ENCODE measurements at places on chromosomes 4 and X. TPM values are rescaled to one million over a fixed set of nuclear protein-coding genes. Genes with fewer than 3 reads are reported as not detected.

Gene PRKG2
- total RNA-seq, result 0.74 TPM

Gene RNF212
- not detected for total RNA-seq

Gene ZC4H2
- 3.5 TPM for total RNA-seq

Gene PABPC5
- total RNA-seq, result 0.91 TPM

Gene SLC9A7
- 1.9 TPM for total RNA-seq

Gene CDS1
- total RNA-seq, result 1.3 TPM

Gene CYLC1
- not detected for total RNA-seq

Gene F11
- 0.30 TPM for total RNA-seq

Gene CENPVL2
- not detected for total RNA-seq

Gene FHDC1
- 0.38 TPM for total RNA-seq

Gene PAGE5
- total RNA-seq, result not detected

Gene CETN2
- total RNA-seq, result 24.1 TPM

Gene MAGEA9B
- total RNA-seq, result not detected

Gene CT55
- not detected for total RNA-seq

DNA sequence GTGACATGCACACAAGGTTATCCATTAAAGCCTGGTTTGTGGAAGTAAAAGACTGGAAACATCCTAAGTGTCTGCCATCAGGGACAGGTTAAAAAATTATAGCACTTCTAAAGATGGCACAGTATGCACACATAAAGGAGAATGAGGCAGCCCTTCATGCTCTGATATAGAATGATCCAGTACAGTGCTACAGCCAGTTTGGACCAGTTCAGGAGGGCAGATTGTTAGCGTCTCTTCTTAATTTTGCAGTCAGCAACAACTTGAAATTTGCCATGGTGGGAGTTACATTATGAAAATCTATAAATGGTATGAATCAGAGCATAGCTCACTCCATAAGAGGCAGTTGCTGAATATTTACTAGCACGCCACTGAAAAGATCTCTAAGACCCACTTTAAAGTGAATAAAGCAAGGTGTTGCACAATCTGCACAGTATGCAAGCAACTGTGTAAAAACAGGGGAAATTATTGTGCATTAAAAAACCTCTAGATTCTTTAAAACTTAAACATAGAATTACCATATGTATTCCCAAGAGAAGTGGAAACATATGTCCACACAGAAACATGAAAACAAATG is 20.3 kb upstream of the SOD3 start:
- DNase-seq, result no peak

- no peak for DNase-seq
Observed at GRCh38 chr4:141425124-141425523, 204.4 kb downstream of the ZNF330 start.

DNA sequence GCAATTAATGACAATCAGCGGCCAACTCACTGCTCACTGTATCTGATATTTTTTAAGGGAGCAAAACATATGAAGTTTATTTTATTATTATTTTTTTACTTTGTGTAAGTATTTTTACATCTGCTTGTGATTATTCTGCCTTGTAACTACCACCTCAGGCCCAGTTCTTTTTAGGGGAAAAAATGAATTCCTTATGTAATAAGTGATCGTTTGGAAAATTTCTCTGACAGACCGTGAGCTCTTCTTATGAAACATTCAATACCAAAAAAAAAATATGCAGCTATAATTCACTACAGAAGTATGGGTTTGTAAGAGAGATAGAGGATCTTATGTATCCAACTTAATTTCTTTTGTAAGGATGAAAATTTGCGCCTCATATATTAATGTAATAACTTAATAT is 33.5 kb upstream of the STOX2 start:
- DNase-seq, result no peak

GRCh38 chrX:120262859-120263708 is 12.5 kb downstream of the ZBTB33 start:
- no peak for DNase-seq

GRCh38 chr4:36551697-36552214 is 270.3 kb downstream of the DTHD1 start:
- no peak for DNase-seq

GRCh38 chr4:159174645-159175084 is 71.8 kb downstream of the RAPGEF2 start:
- no peak for DNase-seq

DNA sequence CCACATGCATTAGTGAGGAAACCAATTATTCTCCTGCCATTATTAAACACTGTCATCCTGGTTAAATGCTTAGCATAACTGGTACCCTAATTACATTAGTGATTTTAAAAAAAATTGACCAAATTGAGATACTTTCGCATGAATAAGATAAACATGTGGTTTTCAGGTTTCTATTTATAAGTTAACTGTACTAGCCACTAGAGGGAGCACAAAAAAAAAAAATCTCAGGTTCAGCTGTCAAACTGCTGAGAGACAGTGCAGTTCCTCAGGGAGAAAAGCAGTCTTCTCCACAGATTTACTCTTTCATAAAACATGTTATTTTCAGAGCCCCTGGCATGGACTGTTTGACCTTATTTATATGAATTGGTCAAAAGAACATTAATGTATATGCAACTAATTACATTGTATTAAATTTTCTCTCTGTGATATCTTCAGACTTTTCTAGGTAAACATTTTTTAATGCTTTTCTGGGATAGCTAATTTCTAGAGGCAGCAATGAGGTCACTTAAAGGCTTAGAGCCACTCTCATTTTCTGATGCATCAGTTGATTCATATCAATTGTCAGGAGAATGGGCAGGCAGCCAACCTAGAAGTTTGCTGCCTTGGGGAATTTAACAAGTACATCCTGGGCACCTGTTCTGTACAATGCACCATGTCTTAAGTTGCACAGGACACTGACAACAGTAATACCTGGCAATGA is 167.5 kb downstream of the CDS1 start:
- no peak for DNase-seq

DNA sequence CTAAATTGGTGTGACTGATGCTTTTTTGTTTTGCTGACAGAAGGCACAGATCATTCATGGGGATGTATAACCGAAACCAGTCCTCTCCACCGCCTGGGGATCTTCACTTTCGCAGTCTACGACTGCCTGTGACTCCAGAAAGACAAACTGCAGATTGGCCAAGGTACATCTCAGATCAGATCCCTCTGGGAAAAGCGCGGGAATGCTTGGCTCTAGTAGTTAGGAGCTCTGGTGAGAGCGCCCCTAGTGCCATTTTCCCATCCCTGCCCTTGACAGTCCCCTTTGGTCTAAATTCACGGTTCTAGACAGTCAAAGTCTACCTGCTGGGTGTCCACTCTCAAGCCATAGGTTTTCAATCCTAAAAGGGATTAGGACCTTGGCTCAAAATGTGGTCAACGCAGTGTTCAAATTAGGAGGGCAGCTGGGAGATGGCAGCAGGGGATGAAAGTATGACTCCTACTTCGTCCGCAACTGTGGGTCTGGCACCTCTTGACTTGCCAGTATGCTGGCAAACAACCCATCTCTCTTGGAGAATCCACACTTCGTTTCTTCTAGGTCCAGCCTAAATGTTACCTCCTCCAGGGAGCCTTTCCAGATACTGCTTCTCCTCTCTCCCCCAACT is 6.9 kb upstream of the HAND2 start:
- no peak for DNase-seq

DNA sequence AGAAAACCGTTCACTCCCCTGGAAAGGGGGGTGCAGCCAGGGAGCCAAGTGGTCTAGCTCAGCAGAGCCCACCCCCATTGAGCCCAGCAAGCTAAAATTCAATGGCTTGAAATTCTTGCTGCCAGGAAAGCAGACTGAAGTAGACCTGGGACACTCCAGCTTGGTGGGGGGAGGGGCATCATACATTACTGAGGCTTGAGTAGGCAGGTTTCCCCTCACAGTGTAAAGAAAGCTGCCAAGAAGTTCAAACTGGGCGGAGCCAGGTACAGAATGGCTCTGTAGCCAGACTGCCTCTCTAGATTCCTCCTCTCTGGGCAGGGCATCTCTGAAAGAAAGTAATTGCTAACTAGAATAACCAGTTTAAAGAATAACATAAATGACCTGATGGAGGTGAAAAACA is 372.3 kb upstream of the F9 start:
- no peak for DNase-seq

DNA sequence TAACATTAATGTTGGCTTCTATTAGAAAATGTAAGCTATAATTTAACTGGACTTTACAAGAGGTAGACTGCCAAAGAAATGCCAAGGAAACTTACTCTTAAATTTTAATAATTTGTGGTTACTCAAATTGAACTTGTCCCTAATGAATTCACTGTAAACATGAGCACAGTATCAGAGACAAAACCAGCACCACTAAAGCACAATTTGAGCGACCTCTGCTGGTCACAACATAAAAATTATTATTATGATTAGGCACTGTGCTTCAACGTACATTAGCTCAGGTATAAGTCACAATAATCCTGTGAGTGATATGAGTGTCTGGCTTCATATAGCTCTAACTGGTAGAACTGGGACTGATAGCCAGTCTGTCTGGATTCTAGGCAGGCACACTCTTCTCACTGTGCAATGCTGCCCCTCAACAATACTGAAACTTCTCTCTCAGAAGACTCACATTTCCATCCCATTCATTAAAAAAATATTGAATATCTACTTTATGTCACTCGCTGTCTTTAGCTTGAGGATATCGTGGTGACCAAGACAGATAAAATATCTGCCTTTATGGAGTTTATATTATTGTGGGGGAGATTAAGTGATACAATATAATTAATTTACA is 8.0 kb downstream of the NUDT6 start:
- DNase-seq, result no peak

GRCh38 chr4:152988721-152989553 is 52.8 kb downstream of the FHDC1 start:
- no peak for DNase-seq

GRCh38 chr4:120699354-120699753 is 223.2 kb downstream of the PRDM5 start:
- DNase-seq, result peak; percentile 43

DNA sequence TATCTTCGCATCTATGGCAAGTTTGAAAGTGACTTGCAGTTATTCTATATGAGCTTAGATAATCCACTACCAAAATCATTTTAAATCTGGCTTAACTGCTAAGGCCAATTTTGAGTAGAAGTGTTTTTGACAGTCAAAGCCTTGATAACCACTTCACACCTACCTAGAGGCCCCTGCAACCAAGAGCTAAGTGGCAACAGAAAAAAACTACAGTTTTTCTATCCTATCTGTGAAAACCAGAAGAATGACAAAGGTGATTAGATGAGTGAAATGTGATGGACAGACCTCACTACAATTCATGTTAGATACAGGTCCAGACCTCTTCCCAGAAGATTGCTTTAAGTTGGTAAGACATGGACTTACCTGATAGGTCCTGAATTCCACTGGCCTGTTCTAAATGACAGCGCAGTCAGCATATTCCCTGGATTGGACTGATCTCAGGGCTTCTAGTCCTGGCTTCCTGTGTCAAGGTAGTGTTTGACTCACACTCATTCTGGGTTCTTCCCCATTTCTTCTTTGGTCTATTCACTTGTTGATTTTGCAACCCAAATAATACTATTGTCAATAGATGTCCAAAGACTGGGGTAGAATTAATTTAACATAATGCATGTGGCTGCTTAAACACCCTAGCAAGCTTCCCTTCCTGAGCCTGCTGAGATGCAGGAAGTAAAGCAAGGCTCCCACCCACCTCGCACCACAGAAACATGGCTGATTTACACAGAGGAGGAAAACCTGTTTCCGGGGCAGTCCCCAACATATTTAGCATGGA is 65.1 kb downstream of the PPP3CA start:
- no peak for DNase-seq

- DNase-seq, result no peak
Observed at GRCh38 chr4:105666693-105667092, 41.8 kb downstream of the INTS12 start.

GRCh38 chr4:74665346-74665745 is 129.0 kb downstream of the BTC start:
- no peak for DNase-seq

- DNase-seq, result no peak
Observed at GRCh38 chrX:141947350-141947749, 43.7 kb downstream of the MAGEC1 start.

- no peak for DNase-seq
Observed at GRCh38 chr4:82770607-82771006, 28.0 kb downstream of the SCD5 start.

DNA sequence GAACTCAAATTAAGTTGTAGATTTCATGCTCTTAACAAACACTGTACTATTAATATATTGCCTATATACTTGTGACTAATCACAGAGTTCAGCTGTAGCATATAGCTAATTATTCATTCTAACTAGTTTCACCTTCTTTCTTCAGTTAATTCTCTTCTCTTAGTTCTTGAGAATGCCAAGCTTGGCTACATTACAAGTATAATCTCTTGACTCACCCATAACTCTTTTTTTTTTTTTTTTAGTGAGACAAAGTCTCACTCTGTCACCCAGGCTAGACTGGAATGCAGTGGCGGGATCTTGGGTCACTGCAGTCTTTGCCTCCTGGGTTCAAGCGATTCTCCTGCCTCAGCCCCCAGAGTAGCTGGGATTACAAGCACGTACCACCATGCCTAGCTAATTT is 5.4 kb downstream of the KLHL5 start:
- DNase-seq, result no peak

DNA sequence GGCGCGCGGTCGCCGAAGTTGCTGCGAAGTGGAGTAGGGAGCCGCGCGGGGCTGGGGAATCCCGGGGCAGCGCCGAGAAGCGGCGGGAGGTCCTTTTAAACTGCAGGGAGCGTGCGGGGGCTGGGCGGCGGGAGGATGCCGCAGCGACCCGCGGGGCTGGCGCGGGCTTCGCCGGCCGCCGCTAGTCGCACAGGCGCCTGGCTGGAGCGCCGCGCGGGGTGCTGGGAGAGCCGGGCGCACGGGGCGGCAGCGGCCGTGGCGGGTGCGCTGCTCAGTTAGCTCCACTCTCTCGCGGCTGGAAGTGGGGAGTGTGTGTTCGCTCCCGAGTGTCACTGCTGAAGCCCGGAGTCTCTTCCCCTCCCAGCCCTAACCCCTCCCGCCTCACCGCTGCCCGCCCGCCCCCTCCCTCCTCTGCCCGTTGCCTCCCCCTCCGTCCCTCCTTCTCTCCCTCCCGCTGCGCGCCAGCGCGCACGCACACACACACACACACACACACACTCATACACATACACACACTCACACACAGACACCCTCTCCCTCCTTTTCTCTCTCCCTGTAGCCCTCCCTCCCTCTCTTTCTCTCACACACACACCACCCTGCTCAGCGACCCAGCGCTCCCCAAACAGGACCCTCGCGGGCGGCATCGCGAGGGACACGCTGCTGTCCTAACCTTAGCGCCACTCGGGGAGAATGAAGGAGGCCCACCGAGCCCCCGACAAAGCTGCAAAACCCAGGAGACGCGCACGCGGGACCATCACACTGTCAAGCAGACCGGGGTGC is at the start of gene NDNF:
NDNF (minus strand) TSS at position 312 of the 780 bp plus-strand sequence. CDS start 26,698 bp downstream, outside the sequence.
- peak; percentile 46 for DNase-seq

- DNase-seq, result no peak
Observed at GRCh38 chrX:136047969-136048368, 62.7 kb downstream of the SLC9A6 start.

GRCh38 chrX:68508799-68509198 is 9.9 kb downstream of the YIPF6 start:
- DNase-seq, result no peak

- DNase-seq, result no peak
Observed at GRCh38 chr4:147103403-147103946, 157.8 kb upstream of the TTC29 start.
